ENCODE measurements at places on chromosomes 12 and 14.

DNA sequence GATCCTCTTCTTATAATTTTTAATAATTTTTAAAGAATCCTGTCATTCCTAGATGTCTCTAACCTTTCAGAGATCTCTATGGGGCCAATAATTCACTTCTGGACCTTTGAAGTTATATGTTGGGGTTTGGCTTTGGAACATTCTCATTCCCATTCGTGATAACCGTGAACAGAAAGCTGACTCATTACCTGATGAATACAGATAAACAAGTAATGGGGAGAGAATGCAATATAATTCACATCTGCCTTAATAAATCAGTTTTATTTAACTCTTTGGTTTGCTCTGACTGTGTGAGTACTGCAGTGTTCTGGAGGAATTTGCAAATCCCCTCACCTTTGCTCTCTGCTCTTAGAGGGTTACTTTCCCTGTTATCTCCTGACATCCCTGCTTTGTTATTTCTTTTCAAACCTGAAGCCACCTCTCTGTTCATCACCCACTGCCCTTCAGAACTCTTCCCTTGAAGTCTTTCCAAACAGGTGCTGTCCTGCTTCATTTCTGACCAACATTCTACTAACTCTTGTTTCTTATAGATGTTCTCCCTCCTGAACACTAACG lies 79.6 kb upstream of the SLC38A2 start:
- no peak for DNase-seq

DNA sequence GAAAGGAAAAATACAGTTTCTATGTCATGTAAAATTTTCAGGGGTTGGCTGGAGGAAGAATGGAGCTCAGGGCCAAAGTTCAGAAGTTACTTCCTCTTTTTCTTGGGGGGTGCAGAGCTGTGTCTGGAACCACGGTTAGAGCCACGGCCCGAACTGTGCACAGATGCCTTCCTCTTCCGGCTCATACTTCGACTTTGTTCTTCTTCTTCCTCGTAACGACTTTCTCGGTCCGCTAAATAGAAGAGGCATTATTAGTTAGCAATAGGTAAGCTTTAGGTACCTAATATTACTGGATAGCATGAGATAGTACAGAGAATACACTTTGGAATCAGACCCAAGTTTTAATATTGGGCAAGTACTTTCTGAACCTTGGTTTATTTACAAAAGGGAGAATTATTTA lies 31.2 kb downstream of the SUPT16H start:
- no peak for DNase-seq

GRCh38 chr12:110200124-110200417 lies 75.9 kb downstream of the IFT81 start:
- no peak for DNase-seq

- DNase-seq, result no peak
These were observed 147.9 kb downstream of the PPM1H start for GRCh38 chr12:62787023-62787422.

GRCh38 chr14:25666877-25667276 lies 616.9 kb upstream of the STXBP6 start:
- DNase-seq, result no peak

DNA sequence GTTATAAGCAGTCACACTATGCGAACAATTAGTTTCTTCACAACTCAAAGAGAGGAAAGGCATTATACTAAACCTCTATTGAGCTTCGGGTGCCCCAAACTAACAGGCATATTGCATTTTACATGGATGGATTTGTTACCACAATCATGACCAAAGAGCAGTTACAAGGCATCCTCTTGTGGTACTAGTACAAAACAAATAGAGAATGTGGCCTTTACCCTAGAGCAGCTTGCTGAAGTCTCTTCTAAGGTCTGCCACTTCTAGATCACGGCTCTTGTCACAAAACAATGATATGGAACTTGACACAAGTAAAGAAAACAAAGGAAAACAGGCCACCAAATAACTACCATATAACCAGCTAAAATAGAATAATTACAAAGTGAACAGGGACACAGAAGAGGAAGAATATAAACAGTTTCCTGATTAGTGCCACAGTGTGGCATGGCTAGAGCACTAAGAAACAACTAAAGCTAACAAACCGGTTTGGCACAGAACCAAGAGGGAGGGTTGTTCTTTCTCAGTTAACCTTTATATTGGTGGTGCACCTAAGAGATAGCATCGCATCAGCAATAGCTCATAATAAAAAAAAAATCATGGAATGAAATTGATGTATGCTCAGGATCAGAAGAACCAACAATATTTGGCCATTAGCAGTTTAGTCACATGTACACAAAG lies 209.7 kb upstream of the ATP2B1 start:
- DNase-seq, result no peak
